Lung microvascular endothelial cell (primary cell): ENCODE measurements at places on chromosomes 7 and 10.
A peak's percentile ranks its signal among the peaks of the same experiment; 100 is the strongest.

GRCh38 chr7:90574820-90575187 is 21.3 kb upstream of the CDK14 start:
- no peak for DNase-seq

- peak; percentile 38 for DNase-seq
These were observed 64.5 kb downstream of the MCMBP start for GRCh38 chr10:119807960-119808697.

DNA sequence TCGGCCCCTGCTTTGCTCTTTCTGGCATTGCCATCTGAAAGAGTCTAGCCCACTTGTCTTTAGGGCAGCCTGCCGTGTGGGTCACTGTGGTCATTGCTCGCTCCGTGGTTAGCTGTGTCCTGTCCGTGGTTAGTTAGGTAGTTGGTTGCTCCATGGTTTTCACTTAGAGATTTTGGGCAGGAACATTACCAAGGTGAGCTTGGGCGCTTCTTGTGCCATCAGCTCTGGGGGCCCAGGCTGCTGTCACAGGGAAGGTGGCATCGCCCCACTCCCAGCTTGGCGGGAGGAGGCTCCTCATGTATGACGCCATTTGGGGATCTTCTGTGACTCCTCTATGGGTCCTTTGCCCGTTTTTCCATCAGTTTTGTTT is 53.1 kb downstream of the INPP5A start:
- no peak for DNase-seq

DNA sequence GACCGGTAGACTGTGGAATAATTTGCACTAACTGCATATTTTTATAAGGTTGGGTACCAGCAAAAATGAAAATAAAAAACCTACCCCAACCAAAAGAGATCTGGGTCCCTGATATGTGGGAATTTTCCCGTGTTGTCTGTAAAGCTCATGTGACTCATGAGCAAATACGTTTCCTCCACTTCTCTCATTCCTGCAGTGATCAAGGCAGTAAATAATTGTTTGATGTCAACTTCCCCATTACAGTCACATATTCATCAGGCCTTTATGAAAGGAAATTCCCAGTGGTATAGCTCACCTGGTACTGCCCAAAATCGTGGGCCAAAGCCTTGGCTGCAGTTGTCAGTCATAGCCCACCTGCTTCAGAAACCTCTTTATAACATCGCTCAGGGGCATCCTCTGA is 166.0 kb upstream of the ANK3 start:
- no peak for DNase-seq

- DNase-seq = peak; percentile 84
These were observed 56.1 kb downstream of the ATAD1 start for GRCh38 chr10:87761892-87762291.

- peak; percentile 91 for DNase-seq
These were observed 26.4 kb upstream of the GNA12 start for GRCh38 chr7:2870471-2870931.

DNA sequence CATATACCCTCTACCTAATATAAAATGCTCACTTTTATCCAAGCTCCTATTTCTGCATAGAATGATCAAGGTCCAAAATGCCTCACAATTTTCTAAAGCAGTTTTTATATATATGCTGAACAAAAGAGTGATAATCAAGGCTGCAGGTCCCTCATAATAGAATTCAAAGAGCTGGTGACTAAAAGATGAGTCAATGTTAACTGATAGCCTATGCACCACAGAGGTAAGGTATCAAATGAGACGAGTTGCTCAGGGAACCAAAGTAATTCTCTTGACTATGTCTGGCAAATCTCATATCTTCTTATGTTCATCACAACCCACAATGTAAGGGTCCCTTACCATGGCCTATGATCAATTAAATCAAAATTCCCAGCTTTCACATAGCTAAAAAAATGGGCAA is 15.2 kb downstream of the PDZD8 start:
- DNase-seq = no peak

DNA sequence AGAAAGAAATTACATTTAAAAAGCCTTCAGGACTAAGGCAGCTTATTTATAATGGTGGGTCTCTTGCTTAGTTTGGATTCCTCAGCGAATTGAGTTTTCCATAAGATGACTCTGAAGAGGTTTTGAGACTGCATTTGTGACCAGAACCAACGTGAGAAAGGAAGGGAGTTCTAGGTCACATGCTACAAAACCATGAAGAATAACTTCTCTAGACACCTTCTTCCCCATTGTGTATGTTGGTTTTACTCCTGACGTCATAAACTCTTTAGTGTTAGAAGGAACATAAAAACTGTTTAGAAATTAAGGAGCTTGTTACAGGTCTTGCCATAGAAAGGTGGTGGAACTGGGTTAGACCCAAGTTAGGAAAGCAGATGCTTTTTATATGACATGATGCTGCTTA is 11.1 kb downstream of the PTPN12 start:
- no peak for DNase-seq

- DNase-seq = no peak
These were observed 222.5 kb downstream of the AHR start for GRCh38 chr7:17520941-17521340.

- DNase-seq = no peak
These were observed 55.5 kb upstream of the FAM171A1 start for GRCh38 chr10:15426558-15426957.
